ENCODE measurements at places on chromosomes 13 and 19. TPM values are rescaled to one million over a fixed set of nuclear protein-coding genes. Genes with fewer than 3 reads are reported as not detected.

GRCh38 chr13:29917650-29918049 lies 67.2 kb upstream of the UBL3 start:
- no peak for DNase-seq
- H3K36me3 ChIP-seq: no peaks in the 10 kb centered on the region
- H3K27me3 ChIP-seq: no peaks in the 10 kb centered on the region
- H3K27ac ChIP-seq: no peak overlapping the region
- H3K4me3 ChIP-seq: no peak overlapping the region

DNA sequence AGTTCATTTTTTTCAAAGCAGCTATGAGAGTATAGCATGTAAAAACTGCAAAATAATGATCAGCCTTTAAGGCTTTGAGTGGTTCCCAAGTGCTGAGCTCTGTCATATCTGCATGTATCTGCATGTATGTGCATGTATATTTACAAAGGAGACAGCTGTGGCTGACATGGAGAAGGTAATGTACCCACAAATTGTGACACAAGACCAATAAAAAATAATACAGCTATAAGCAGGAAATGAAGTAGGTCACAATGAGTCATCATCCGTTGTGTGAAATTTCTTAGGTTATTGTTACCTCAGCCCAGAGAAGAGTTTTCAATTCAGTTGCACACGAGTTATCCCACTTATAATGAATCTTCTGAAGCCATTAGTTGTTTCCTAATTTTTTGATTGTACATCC lies 60.9 kb upstream of the MED4 start:
- no peak overlapping the region for H3K4me3 ChIP-seq
- no peaks in the 10 kb centered on the region for H3K27me3 ChIP-seq
- DNase-seq: peak; percentile 69
- H3K4me1 ChIP-seq: no peaks in the 10 kb centered on the region
- H3K27ac ChIP-seq: no peak overlapping the region

GRCh38 chr13:110331362-110331761 lies 24.3 kb downstream of the COL4A2 start:
- peaks cover 9% of the 10 kb centered on the region for H3K4me1 ChIP-seq
- no peaks in the 10 kb centered on the region for H3K27me3 ChIP-seq
- DNase-seq: peak; percentile 41
- no peaks in the 10 kb centered on the region for H3K36me3 ChIP-seq

DNA sequence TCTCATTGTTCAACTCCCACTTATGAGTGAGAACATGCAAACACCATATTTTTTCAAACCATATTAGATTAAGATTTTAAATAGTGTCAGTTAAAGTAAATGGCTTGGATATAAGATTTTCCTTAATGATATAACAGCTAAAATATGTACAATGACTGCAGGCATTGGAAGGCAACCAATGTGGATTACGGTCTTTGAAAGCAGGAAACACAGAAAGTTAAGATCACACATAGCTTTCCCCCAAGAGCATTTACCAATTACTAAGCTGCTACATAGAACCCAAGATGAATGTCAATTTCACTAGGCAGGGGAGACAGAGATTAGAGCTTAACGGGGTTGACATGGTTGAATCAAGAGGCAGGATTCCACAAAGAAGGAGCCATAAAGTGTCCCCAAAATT lies 173.2 kb upstream of the TRPC4 start:
- peak; percentile 25 for DNase-seq
- H3K4me3 ChIP-seq: no peak overlapping the region
- H3K27ac ChIP-seq: no peak overlapping the region
- H3K4me1 ChIP-seq: no peaks in the 10 kb centered on the region
- H3K27me3 ChIP-seq: no peaks in the 10 kb centered on the region

GRCh38 chr19:29247471-29247870 lies 34.5 kb upstream of the UQCRFS1 start:
- H3K4me3 ChIP-seq: no peak overlapping the region
- H3K4me1 ChIP-seq: no peaks in the 10 kb centered on the region
- H3K27ac ChIP-seq: no peak overlapping the region
- H3K27me3 ChIP-seq: no peaks in the 10 kb centered on the region
- no peak for DNase-seq
- H3K36me3 ChIP-seq: no peaks in the 10 kb centered on the region

- no peak overlapping the region for H3K27ac ChIP-seq
- DNase-seq: peak; percentile 55
- H3K4me3 ChIP-seq: no peak overlapping the region
- no peaks in the 10 kb centered on the region for H3K4me1 ChIP-seq
Observed at GRCh38 chr19:50703915-50704796, 15.4 kb downstream of the SHANK1 start.

The FXYD7 gene
- total RNA-seq: 2.6 TPM

The ZNF491 gene
- total RNA-seq: 4.4 TPM

The OR7A5 gene
- total RNA-seq: not detected

DNA sequence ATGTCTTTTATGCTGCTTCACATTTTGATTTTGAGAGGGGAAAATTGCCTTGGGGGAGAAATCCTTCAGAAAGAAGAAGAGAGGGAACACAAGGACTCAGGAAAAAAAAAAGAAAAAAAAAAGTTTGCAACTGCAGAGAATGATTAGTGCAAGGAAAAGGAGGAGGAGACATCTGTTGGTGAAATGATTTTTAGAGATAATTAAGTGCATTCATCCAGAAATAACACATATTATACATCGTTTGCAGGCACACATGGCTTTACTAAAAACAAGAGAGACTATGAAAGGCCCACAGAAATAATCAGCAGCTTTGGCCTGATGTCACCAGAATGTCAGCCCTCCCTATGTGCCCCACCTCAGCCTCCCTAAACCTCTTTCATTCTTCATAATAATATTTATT lies 1058.2 kb downstream of the PCDH9 start:
- no peaks in the 10 kb centered on the region for H3K36me3 ChIP-seq
- H3K4me3 ChIP-seq: no peak overlapping the region
- H3K27me3 ChIP-seq: no peaks in the 10 kb centered on the region
- DNase-seq: no peak
- no peaks in the 10 kb centered on the region for H3K4me1 ChIP-seq
- no peak overlapping the region for H3K27ac ChIP-seq

- no peak overlapping the region for H3K4me3 ChIP-seq
- H3K27ac ChIP-seq: no peak overlapping the region
- H3K27me3 ChIP-seq: no peaks in the 10 kb centered on the region
Observed at GRCh38 chr19:35438527-35438926, 9.5 kb upstream of the FFAR2 start.

DNA sequence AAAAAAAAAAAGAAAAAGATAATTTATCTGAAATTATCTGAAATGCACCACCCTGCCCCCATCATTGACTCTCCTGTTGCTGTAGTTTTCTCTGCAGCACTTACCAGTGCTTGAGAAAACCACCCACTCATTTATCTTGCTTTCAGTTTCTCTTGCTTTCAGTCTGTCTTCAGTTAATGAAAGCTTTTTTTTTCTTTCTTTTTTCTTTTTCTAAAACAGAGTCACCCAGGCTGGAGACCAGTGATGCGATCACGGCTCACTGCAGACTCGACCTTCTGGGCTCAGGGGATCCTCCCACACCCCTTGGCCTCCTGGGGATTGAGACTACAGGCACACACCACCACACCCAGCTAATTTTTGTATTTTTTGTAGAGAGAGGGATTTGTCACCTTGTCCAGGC lies 4.3 kb upstream of the ACP5 start:
- DNase-seq: peak; percentile 36
- no peaks in the 10 kb centered on the region for H3K4me1 ChIP-seq
- H3K27ac ChIP-seq: no peak overlapping the region
- no peak overlapping the region for H3K4me3 ChIP-seq
- H3K27me3 ChIP-seq: peaks cover 8% of the 10 kb centered on the region
- H3K36me3 ChIP-seq: no peaks in the 10 kb centered on the region

The FLT3 gene
- not detected for total RNA-seq

GRCh38 chr13:85521657-85522056 lies 277.6 kb downstream of the SLITRK6 start:
- H3K36me3 ChIP-seq: no peaks in the 10 kb centered on the region
- no peak overlapping the region for H3K4me3 ChIP-seq
- H3K4me1 ChIP-seq: no peaks in the 10 kb centered on the region
- DNase-seq: no peak
- H3K27ac ChIP-seq: no peak overlapping the region

DNA sequence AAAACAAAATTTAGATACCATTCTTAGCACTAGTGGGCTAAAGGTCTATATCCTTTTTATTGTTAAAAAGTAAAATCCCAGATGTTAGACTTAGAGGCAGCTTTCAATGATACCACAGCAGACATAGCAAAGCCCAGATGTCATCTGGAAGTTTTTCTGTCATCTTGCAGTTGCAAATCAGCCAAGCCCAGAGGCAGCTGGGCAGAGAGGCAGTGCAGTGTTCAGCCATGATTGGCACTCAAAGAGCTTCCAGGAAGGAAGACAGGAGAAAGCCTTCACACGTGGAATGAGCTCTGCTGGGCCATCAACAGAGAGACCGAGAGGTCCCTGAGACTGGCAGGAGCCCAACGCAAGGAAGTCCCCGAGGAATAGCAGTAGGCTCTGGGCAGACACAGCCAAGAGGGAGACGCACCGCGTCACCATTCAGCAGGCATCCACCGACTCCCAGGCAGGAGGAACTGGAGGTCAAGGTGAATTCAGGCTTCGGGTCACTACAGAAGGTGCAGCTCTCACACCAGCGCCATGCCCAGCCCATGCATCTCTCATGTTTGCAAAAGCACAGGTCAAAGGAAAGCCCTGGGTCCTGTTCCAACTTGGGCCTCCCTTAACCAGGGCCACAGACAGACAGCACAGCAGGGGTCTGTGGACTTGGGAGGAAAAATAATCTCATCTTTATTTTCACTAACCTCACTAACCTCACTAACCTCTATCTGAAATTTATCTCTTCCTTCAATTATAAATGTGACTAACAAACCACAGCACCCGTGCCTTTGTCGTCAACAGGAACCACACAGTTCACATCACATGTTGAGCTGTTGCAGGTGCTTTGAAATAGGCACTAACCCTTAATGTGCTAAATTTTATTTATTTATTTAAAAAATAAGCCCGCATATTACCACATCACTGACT lies 54.9 kb downstream of the TUBGCP3 start:
- H3K27ac ChIP-seq: no peak overlapping the region
- no peak overlapping the region for H3K4me3 ChIP-seq
- DNase-seq: no peak
- H3K36me3 ChIP-seq: no peaks in the 10 kb centered on the region
- peaks cover 6% of the 10 kb centered on the region for H3K4me1 ChIP-seq

The LPAR6 gene
- total RNA-seq: 0.45 TPM

GRCh38 chr19:18489627-18490184 lies 32.2 kb downstream of the ELL start:
- DNase-seq: no peak
- no peaks in the 10 kb centered on the region for H3K36me3 ChIP-seq
- H3K27ac ChIP-seq: peak overlapping the region; percentile 56
- H3K4me1 ChIP-seq: peaks cover 42% of the 10 kb centered on the region
- H3K27me3 ChIP-seq: no peaks in the 10 kb centered on the region
- H3K4me3 ChIP-seq: no peak overlapping the region

GRCh38 chr19:55492362-55492944 lies 4.2 kb downstream of the SSC5D start:
- H3K4me3 ChIP-seq: no peak overlapping the region
- peaks cover 11% of the 10 kb centered on the region for H3K4me1 ChIP-seq
- no peak for DNase-seq
- H3K27ac ChIP-seq: no peak overlapping the region

GRCh38 chr19:30718707-30719106 lies 346.5 kb downstream of the ZNF536 start:
- no peak for DNase-seq
- H3K36me3 ChIP-seq: no peaks in the 10 kb centered on the region
- H3K4me3 ChIP-seq: no peak overlapping the region
- peaks cover 5% of the 10 kb centered on the region for H3K4me1 ChIP-seq

- H3K27ac ChIP-seq: no peak overlapping the region
- DNase-seq: no peak
- no peaks in the 10 kb centered on the region for H3K27me3 ChIP-seq
- no peak overlapping the region for H3K4me3 ChIP-seq
Observed at GRCh38 chr13:28585561-28585960, 73.4 kb upstream of the POMP start.

DNA sequence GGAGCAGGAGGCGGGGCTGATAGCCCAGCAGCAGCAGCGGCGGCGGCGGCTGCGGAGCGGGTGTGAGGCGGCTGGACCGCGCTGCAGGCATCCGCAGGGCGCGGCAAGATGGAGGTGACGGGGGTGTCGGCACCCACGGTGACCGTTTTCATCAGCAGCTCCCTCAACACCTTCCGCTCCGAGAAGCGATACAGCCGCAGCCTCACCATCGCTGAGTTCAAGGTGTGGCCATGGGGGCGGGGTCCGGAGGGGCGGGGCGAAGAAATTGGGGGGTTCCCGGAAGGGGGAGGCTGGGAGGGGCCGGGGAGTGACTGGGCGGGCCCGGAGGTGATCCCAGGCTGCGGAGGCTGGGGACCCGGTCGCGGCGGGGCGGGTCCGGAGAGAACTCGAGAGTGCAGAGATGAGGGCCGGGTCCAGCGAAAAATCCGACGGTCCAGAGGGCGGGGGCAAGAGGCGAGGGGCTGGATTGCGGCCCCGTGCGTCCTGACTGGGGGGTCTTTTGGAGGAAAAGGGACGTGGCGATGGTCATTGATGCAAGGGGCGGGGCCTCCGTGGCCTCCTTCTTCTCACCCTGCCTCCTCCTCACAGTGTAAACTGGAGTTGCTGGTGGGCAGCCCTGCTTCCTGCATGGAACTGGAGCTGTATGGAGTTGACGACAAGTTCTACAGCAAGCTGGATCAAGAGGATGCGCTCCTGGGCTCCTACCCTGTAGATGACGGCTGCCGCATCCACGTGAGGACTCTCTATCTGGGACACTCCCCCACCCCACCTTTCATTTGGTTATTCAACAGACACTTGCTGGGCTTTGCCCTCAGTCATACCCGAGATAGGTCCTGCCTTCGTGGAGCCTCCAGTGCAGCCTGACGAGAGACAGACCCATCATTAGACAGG lies at the start of gene TBCB:
Gene TBCB (plus strand): TSS at position 16 of the 891 bp plus-strand sequence. CDS start 93 bp downstream, at position 109.
- H3K27ac ChIP-seq: peak within 1 kb of the TSS; percentile 71
- DNase-seq: peak; percentile 57
- no peaks in the 10 kb centered on the region for H3K27me3 ChIP-seq
- no peaks in the 10 kb centered on the region for H3K4me1 ChIP-seq
- peak within 1 kb of the TSS; percentile 73 for H3K4me3 ChIP-seq

The HIPK4 gene
- total RNA-seq: 0.18 TPM

DNA sequence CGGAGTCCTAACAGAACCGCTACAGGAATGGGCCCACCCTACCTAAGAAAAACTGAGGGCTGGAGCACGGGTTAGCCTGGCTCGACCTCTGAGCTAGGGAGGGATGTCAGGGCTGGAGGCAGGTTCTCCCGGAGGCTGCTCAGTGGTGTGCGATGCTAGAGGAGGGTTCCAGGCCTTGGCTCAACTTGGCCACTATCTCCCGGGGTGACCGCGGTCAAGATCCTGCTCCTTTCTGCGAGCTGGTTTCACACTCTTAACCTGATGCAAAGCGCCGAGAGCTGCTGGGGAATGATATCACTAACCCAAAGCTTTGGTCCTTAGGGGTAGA lies 301 bp downstream of the POP4 start:
- H3K36me3 ChIP-seq: peaks cover under 1% of the 10 kb centered on the region
- H3K4me1 ChIP-seq: peaks cover 9% of the 10 kb centered on the region
- no peaks in the 10 kb centered on the region for H3K27me3 ChIP-seq
- no peak for DNase-seq

The FCER2 gene
- total RNA-seq: not detected

GRCh38 chr19:17686023-17686521 lies 2.1 kb downstream of the UNC13A start:
- no peaks in the 10 kb centered on the region for H3K36me3 ChIP-seq
- H3K27ac ChIP-seq: no peak overlapping the region
- peak; percentile 42 for DNase-seq
- no peaks in the 10 kb centered on the region for H3K4me1 ChIP-seq

All from cardiac muscle cell (in vitro differentiated cells and primary cell).